Epithelial cell of proximal tubule (primary cell): ENCODE measurements at places on chromosomes 5 and 9. TPM values are rescaled to one million over a fixed set of nuclear protein-coding genes. Genes with fewer than 3 reads are reported as not detected.

The MORN5 gene
- not detected in 2 replicates for total RNA-seq

The PLCXD3 gene
- 0.07 and 0.46 TPM in 2 replicates for total RNA-seq

The CCL19 gene
- not detected in 2 replicates for total RNA-seq

DNA sequence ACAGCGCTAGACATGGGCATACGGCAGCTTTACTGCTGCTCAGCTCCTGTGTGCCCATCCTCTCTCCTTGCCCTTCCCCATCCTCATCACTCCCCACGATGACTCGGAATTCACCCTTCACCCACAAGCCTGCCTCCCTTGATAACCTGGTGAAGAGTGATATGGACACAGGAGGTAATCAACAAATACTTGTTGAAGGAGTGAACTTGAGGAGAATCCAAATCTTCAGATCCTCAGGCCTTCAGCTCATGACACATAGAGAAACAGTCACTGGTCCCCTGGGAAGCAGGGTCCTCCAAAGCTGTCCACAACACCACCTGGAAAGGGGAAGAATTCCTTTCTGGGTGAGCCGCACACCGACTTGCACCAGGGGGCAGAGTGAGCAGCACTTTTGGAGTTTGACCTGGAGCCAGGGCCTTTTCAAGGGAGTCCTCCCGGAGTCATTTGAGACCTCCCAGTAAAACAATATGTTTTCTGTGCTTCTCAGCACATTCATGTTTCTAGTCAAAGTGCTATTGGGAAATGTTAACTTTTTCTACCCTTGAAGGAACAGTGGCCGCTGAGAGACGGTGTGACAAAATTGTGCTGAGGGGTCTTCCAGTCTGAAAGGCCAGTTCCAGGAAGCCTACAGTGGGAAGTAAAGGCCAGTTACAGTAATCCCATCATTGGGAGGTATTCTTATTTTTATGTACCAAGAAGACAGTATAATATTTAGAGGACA is 332.3 kb downstream of the CWC27 start:
- DNase-seq = no peak

DNA sequence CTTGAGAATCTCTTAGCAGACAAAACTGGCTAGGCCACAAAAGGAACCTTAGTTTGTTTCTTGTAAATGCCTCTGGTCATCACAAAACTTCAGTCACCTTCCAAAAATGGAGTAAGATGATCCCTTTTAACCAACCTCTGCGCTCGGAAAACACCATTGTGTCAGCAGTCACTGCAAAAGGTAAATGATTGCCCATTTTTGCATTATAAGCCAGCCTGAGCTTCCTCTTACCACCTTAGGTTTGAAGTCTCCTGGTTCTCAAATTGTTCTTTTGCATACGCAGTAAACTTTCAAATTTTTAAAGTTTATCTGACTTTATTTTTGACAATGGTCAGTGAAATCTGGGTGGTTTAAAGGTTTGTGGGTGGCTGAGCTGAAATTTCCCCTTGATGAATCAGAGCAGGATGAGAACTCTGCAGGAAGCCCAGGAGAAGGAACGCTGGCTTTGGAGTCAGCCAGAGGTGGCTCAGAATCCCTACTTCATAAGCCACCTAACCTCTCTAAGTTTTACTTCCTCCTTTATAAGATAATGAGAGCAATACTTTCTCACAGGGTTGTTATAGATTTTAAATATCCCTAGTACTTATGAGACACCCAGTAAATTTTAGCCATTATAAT is 131.4 kb downstream of the MED10 start:
- no peak for DNase-seq

GRCh38 chr5:126220725-126221124 is 202.5 kb upstream of the GRAMD2B start:
- no peak for DNase-seq

The CATSPER3 gene
- total RNA-seq = 0.29 TPM in 1 of 2 replicates, not detected in the other

The GRXCR2 gene
- not detected in 2 replicates for total RNA-seq

The IFNA21 gene
- not detected in 2 replicates for total RNA-seq

DNA sequence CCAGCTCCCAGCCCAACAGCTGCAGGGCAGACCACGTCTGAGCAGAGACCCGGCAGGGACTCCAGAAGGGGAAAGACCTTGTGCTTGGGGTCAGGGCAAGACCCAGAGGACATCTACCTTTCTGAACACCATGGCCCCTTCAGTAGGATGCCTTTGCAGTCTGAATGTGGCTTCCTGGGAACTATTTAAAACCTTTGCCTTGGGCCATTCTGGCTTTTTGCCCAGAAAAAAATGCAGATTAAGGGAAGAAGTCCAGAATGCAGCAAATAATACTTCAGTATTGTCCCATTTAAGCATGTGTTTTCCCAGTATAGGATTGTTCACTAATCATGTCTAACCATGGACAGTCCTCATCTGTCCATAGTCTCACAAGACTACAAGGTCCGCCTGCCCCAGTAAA is 67.5 kb upstream of the ERCC6L2 start:
- no peak for DNase-seq

DNA sequence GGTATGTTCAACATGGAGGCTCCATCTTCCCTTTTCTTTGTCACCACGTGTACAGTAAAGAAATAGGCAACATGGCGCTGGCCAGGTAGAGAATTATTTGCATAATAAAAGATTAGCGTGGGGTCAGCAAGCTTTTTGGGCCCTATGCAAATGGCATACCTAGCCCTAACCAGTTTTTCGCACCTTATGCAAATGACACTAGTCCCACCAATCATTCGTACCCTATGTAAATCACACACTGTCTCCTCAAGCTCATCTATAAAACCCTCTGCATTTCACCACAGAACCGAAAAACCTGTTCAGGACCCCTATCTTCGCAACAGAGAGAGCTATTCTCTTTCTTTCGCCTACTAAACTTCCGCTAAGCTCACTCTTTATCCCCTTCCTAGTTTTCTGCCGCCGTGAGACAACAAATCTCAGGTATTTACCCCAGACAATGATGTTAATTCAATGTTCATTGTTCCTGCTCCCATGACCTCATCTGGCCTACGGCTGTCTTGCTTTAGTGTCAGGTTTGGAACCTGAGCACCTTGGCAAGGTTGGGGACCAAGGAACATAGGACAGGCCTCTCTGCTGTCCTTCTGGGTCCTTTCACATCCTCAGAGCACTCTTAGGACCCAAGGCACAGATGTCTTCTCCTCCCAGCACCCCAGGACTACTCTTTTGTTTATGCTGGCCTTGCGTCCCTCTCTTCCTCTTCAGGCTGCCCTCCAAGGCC is 180.7 kb upstream of the RAI14 start:
- no peak for DNase-seq

DNA sequence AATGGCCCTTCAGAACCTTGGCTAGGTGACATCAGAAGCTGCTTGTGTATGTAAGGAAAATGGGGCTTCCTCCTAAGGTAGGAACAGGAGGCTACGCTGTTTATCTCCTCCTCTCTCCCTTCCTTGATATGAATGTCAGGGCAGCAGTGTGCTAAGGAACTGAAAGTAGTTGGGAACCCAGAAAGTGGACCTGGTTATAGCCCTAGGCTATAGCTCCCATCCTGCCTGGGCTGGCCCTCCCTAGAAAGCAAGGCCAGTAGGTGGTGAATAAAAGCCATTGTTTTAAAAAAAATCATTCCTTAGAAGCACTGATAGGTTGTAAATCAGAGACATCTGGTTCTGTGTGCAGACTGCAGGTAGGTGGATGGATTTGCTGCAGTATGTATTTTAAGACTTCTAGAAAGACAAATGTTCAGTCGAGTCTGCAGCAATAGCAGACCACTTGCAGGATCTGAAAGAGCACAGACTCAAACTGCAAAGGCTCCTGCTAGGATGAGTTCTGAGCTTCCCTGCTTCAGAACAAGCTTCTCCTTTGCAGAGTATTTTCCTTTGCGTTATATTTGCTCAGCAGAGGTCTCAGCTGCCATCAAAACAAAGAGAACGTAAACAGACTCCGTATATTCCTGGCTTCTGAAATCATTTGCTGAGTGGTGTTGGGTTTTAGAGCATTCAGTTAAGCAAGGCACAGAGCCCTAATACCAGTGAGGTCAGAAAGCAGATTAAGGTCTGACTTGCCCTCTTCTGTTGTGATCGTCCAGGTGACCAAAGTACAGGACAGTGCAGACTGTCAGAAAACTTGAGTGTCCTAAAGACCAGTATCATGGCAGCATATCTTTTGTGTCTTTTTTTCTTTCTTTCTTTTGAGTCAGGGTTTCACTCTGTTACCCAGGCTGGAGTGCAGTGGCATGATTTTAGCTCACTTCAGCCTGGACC is 20.1 kb upstream of the CFAP157 start:
- DNase-seq = no peak

GRCh38 chr9:129610473-129611306 is 10.2 kb downstream of the C9orf50 start:
- no peak for DNase-seq

DNA sequence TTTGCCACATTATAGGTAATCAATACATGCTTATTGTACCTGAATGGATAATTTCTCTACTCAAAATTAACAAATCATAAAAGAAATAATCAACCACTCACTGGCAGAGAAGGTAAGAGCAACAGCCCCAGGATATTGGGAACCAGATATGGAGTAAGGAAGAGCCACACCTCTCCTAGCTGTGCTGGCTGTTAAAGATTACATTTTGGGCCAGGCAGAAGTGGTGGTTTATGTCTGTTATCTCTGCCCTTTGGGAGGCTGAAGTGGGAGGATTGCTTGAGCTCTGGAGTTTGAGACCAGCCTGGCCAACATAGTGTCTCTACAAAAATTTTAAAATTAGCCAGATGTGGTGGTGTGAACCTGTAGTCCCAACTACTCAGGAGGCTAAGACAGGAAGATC is 56.4 kb downstream of the BHMT start:
- no peak for DNase-seq

The NRARP gene
- total RNA-seq = 2.2 and 4.9 TPM in 2 replicates

The TTC16 gene
- not detected in 2 replicates for total RNA-seq

DNA sequence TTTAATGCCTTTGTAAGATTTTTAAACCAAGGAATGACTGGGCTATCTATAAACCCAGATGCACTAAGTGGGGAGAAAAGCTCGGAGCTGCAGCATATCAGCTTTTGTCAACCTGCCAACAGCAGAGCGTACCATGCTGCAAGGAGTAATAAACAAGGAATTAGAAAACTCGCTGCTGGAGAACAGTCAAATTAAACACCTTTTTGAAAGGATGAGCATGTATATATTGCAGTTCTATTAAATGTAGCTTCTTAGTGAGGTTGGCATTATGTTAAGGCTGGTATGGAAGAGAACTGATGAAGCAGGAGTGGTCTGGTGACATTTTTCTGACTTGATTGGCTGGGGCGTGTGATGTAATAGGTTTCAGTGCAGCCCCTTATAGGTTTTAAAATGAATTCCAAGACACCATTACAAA is 74.7 kb downstream of the PIK3R1 start:
- DNase-seq = no peak

The CDC25C gene
- 14.2 and 17.6 TPM in 2 replicates for total RNA-seq

DNA sequence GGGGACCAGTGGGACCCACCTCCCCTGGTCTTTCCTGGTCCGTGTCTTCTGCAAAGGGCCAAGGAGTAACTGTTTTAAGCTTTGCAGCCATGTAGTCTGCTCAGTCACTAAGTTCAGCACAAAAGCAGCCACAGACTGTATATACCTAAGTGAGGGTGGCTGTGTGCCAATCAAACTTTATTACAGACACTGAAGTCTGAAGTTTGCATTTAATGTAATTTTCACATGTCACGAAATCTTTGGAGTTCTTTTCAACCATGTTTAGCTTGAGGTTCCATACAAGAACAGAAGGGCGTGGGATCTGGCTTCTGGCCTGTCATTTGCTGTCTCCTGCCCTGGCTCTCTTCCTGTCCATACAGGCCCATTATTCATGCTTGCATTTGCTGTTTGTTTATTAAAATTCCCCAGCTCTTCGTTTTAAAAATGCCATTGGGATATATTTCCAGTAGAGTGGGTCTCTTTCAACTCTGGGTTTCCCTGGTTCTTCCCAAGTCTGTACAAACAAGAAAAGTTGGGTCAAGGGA is 64.2 kb upstream of the ECM2 start:
- DNase-seq = no peak
